ENCODE measurements at places on chromosomes 7 and 10. TPM values are rescaled to one million over a fixed set of nuclear protein-coding genes. Genes with fewer than 3 reads are reported as not detected.

DNA sequence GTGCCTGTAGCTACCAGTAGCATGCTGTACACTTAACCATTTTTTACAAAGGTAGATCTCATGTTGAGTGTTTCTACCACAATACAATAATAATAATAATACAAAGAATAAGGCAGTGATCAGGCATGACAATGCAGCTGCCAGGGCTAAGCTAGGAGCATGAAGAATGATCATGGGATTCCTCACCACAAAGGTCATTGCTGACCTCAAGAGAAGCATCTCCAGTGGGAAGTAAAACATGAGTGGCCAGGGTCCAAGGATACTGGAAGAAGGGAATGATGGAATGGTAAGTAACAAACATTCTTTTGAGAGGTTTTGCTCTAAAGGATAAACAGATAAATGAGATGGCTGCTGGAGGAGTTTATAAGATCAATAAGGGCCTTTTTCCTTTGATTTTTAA is 591.1 kb downstream of the TNS3 start:
- no peak for DNase-seq

GRCh38 chr7:93972029-93972725 is 32.0 kb downstream of the BET1 start:
- no peak for DNase-seq

GRCh38 chr10:132058111-132058745 is 7.5 kb upstream of the JAKMIP3 start:
- peak; percentile 35 for DNase-seq

DNA sequence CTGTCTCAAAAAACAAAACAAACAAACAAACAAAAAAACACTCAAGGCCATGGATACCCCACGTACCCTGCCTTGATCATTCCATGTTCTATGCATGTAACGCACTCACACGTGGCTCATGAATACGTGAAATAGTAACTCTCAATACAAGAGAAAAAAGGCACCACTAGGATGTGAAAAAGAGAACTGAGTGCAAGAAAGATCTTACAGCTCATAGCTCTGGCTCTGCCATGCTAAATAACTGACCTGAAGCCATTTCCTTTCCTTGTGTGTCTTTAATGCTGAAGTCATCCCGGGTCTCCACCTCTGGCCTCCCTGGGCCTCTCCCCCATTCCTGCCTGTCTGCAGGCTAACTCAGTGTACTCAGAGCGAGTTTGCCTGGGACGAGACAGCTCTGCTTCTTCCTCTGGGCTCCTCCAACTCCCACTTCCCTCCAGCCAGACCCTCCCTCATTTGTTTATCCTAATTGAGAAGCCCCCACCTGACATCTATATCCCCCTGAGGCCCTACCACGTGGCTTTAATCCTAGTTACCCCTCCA is 117.3 kb downstream of the PRPF18 start:
- no peak for DNase-seq

GRCh38 chr7:69411466-69411865 is 186.8 kb upstream of the AUTS2 start:
- DNase-seq = no peak

DNA sequence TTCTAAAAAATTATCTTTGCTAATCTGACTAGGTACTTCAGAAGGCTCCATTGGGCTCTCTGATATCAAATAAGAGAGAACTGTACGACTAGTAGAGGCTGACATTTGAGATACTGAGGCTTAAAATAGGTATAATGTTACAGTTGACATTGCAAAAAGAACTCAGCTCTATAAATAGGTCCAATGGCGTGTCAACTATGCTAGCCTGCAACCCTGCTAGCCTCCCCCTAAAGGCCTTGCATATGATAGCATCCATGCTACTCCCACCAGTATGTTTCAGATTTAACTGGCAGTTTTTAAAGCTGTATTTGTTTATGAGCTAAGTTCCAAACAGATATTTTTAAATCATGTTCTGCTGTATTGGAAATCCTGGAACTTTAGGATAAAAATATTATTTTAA is at the start of gene PPP1R3A:
TSS of gene PPP1R3A (minus strand) at position 64 of the 400 bp plus-strand sequence. CDS start at position 51, 13 bp downstream.
- no peak for DNase-seq

DNA sequence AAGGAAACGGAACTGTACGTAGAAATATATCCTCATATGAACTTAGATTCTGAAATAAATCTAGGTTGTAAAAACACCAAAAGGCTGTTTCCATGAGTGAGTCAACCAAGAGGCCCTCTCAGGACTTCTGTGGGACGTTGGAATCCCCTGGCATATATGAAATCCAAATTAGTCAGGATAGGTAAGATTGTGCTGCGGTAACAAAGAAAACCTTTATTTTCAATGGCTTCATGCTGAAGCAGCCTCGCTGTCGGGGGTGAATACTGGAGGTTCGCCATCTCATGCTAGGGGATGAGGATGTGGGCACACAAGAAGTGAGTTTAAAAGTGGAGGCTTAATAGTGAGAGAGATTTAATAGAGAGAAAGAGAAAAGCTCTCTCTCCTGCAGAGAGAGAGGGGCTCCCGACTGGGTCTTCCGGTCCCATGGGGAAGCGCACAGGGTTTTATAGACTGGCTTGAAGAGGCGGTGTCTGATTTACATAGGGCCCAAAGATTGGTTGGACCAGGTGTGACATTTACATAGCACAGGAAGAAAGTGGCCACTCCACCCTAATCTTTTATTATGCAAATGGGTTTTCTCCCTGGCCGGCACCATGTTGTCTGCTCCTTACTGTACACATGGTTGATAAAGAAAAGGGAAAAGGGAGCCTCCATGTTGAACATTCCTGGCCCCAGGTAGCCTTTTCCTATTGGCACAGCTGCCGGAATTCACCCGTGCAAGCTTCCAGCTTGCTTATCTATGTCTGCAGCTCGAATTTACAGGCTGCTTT is 52.3 kb upstream of the SEPHS1 start:
- DNase-seq = no peak

ADO gene
- 16.5 TPM for total RNA-seq

CDH23 gene
- total RNA-seq = 10.9 TPM

ITIH5 gene
- total RNA-seq = 10.5 TPM

NPSR1 gene
- not detected for total RNA-seq
